GM04503 (cell line): ENCODE measurements at places on chromosomes 1 and 21.

- no peak for DNase-seq
Measured at GRCh38 chr1:67701876-67702275, 16.9 kb downstream of the GADD45A start.

DNA sequence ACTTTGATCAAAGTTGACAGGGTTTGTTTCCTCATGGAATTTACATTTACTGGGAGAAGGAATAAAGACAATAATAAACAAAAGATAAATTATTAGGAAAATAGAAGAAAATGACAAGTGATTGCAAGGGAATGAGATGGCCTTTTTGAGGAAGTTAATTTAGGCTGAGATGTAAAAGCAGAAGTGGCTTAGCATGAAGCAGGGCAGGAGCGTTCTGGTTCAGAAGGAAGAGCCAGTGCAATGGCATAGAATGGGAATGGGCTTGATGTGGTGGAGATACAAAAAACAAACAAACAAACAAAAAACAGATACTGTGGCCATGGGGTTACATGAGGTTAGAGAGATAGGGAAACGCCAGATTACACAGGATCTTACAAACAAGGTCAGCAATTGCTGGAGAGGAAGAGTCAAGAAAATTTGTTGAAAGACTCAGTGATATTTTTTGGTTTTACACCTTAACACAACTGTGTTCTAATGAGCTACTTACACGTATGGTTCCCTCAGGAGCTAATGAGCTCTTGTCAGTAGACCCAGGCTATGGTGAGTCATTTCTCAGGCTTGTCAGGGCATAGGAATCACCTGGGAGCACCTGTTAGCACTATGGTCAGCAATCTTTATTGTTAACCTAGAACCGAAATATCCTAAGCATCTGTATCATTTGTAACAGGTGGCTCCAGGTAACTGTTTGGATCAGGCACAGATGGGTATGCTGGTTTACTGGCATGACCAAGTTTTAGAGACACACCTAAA lies 8.7 kb upstream of the CADM3 start:
- DNase-seq: no peak

DNA sequence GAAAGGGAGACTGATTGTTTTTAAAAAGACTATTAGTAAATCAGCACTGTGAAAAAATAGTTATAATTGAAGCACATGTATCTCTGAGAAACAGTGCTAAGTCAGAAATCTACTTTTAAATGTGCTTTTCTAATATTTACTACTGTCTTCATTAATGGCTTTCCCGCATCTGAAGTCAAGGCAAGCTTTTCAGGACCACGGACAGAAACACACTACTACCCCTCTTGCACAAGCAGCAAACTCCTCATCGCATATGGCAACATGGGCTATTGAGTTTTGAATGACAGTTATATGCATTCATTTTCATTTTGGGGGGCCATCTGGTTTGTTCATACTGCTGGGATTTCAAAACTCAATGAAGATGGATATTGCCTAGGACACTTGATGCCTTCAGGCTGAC lies 433.4 kb upstream of the CAMK1G start:
- no peak for DNase-seq

- DNase-seq: no peak
Measured at GRCh38 chr1:172557270-172557669, 24.3 kb downstream of the SUCO start.

GRCh38 chr1:223531742-223532341 lies 133.7 kb downstream of the CAPN8 start:
- DNase-seq: no peak
